D341Med (cell line): ENCODE measurements at places on chromosomes 16 and 17.

GRCh38 chr17:17758941-17759563, 77.7 kb downstream of the SREBF1 start:
- no peak for DNase-seq

DNA sequence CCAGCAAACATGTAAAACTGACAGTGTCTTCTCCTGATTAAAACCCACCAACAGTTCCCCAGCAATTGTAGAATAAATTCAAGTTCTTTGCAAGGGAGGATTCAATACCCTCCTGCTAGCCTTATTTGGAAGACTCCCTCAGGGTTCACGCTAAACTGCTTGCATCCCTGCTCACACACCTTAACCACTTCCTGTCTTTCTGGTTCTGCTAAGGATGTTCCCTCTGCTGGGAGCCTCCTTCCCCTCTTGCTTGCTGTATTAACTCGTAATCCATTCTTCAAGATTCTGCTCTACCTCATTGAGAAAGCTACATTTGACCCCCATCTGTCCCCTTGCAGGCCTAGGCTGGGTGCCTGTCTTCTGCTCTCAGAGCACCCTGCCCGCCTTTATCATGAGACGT, 2.3 kb upstream of the SHISA6 start:
- DNase-seq: no peak

DNA sequence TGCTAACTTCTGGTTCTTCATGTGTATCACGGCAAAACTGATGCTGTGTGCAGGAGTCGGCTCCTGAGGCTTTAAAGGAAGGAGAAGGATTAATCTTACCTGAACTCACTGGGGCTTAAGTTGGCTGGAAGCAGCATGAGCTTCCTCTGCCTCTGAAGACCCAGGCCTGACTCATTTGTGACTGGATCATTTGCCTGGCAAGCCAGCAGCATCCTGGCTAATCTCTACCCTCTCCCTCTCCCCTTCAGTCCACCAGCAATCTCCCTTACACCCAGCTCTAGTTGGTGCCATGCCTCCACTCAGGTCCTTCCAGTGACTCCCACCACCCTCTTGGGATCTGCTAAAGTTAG, 150.3 kb downstream of the IRX3 start:
- DNase-seq: no peak

DNA sequence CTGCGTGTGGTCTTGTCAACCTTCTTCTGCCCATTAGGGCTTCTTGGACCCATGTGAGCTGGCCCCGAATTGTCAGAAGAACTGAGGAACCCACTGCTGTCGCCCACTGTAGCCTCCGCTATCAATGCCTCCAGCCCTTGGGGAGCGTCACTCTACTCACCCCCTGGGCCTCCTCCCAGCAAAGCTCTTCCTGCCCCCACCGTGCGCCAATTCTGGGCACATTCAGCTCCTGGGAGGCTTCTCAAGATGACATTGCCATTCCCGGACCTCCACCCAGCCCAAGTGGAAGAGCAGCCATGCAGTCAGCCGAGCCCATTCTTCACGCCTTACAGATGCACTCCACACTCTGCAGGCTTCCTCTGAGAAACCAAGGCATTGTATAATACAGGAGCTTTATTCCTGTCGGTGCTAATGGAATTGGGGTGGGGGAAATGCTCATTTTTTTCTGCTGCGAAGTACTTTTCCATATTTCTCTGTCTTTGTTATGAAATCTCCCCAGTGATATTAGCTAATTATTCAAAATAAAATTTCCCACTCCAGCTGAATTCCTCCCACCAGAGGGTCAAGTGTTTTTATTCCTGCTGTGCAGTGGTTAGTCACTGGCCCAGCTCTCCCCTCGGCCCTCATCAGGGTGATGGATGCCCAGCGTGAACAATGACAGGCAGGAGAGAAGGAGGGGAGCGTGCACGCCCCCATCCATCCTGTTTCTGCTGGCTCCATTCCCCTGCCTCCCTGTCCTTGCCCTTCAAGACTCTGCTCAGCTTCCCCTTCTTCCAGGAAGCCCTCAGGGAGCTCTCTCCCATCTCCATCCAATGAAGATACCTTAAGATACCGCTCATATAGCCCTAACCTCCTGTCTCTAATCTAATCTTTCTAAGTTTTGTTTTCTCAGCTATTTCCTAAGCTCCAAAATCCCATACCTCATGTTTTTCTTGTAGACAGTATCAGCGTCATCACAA, 87.7 kb downstream of the C16orf95 start:
- DNase-seq: no peak

DNA sequence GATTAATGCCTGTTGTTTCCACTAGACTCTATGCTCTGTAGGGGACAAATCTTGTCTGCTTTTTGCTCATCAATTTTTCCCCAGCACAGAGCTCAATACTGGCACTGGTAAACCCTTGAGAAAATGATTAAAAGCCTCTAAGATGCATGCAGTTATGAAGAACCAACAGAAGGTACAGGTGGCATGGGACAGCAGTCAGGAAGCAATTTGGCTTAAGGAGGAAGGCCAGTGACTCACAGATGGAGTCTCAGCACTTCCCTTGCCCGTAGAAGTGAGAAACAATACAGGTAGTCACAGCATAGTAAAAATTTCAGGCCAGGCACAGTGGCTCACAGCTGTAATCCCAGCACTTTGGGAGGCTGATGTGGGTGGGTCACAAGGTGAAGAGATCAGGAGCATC, 504.7 kb upstream of the RBFOX1 start:
- DNase-seq: no peak

DNA sequence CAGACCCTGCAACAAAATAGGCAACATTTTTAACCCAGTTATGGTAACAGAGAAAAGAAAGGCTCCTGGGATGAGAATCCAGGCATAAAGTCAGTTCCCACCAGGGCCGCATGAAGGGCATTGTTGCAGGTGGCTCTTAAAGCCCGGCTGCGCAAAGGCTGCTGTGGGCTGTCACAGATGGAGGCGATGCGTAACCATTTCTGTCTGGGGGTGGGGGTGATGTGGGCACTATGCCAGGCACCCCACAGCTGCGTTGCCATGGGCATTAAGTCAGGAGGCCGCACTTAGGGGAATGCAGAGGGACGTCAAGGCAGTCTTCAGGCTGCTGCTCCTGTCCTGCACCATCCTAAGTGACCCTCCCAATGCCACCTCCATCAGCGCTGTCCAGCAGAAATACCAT, 228.4 kb downstream of the CPPED1 start:
- no peak for DNase-seq

- no peak for DNase-seq
These were observed 36.8 kb downstream of the ASPA start for GRCh38 chr17:3512505-3513171.

GRCh38 chr16:20291208-20292206, 35.8 kb downstream of the GP2 start:
- no peak for DNase-seq

- no peak for DNase-seq
These were observed 9.2 kb downstream of the STAT3 start for GRCh38 chr17:42378959-42379594.

- no peak for DNase-seq
These were observed 18.2 kb upstream of the RBFOX3 start for GRCh38 chr17:79628861-79629547.

DNA sequence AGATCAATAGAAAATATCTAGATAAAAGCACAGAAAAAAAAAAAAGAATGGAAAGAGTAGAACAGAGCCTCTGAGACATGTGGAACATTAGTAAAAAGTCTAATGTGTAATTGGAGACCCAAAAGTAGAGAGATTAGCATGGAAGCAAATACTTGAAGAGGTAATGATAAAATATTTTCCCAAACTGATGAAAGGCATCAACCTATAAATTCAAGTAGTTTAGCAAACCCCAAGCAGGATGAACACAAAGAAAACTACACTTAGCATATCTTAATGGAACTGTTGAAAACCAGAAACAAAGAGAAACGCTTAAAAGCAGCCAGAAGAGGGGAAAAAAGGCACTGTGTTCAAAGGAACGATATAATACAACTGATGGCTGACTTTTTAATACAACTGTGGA, 16.4 kb downstream of the NF1 start:
- no peak for DNase-seq

DNA sequence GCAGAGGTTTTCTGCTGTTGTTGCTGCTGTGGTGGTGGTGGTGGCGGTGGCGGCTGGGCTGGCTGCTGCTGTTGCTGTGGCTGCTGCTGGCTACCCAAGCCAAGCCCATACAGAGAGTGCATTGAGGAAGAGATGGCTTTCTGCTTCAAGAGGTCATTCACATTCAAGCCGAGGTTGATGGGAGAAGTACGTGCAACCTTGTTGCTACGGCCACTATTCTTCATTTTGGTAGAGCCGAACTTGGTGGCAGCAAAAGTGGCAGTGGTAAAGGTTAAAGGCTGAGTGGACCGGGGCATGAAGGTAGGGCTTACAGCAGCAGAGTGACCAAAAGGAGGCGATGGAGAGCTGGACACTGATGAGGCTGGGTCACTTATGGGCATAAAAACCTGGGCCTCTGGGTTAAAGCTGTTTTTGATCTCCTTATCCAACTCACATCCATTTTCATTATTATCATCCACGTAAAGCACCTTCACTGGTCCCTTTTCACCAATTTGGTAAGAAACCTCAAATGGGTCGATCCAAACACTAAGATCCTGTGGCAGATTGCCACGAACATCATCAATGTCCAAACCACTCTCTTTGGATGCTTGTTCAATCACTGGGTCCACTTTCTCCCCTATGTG, 2.8 kb downstream of the TOB1 start:
- no peak for DNase-seq

GRCh38 chr16:50326835-50327465, 41.8 kb downstream of the BRD7 start:
- DNase-seq: peak; percentile 55
